ENCODE measurements at places on chromosomes 2 and 18. TPM values are rescaled to one million over a fixed set of nuclear protein-coding genes. Genes with fewer than 3 reads are reported as not detected.

The CTAGE1 gene
- not detected for total RNA-seq

The CDK15 gene
- not detected for total RNA-seq

The CFAP210 gene
- total RNA-seq = not detected

The LAMA1 gene
- total RNA-seq = not detected

The SMAD7 gene
- 22.4 TPM for total RNA-seq

The SLC30A3 gene
- 1.4 TPM for total RNA-seq

The ALPP gene
- not detected for total RNA-seq

The SNTG2 gene
- total RNA-seq = 0.14 TPM

The SLC5A7 gene
- total RNA-seq = not detected

The MARCHF4 gene
- not detected for total RNA-seq

DNA sequence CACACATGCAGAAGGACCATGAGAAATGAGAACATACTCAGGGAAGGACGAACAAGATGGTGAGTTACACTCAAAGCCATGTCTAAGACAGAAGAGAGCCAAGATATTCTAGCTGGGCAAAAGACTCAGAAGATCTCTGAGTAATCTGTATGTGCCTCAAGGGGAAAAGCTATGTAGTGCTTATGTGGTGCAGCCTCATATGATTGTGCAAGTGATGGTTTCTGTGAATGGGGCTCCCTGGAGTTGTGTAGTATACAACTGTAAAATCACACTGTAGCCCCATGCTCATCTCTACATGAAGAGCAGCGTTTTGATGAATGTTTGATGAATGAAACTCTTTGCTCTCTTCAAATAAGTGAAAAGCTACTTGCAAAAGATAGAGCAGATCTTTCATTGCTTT is 57.5 kb downstream of the OSR1 start:
- H3K4me3 ChIP-seq = no peak overlapping the region
- H3K27ac ChIP-seq = no peak overlapping the region
- no peaks in the 10 kb centered on the region for H3K36me3 ChIP-seq
- DNase-seq = no peak
- no peaks in the 10 kb centered on the region for H3K27me3 ChIP-seq

- no peaks in the 10 kb centered on the region for H3K27me3 ChIP-seq
- H3K4me1 ChIP-seq = peaks cover 27% of the 10 kb centered on the region
- DNase-seq = no peak
- no peak overlapping the region for H3K4me3 ChIP-seq
- H3K36me3 ChIP-seq = peaks cover 37% of the 10 kb centered on the region
Measured at GRCh38 chr2:37198681-37199065, 2.4 kb downstream of the CEBPZOS start.

- no peaks in the 10 kb centered on the region for H3K27me3 ChIP-seq
- H3K36me3 ChIP-seq = no peaks in the 10 kb centered on the region
- H3K4me1 ChIP-seq = no peaks in the 10 kb centered on the region
- no peak overlapping the region for H3K27ac ChIP-seq
- no peak for DNase-seq
- H3K4me3 ChIP-seq = no peak overlapping the region
Measured at GRCh38 chr2:29650631-29651097, 270.7 kb downstream of the ALK start.

DNA sequence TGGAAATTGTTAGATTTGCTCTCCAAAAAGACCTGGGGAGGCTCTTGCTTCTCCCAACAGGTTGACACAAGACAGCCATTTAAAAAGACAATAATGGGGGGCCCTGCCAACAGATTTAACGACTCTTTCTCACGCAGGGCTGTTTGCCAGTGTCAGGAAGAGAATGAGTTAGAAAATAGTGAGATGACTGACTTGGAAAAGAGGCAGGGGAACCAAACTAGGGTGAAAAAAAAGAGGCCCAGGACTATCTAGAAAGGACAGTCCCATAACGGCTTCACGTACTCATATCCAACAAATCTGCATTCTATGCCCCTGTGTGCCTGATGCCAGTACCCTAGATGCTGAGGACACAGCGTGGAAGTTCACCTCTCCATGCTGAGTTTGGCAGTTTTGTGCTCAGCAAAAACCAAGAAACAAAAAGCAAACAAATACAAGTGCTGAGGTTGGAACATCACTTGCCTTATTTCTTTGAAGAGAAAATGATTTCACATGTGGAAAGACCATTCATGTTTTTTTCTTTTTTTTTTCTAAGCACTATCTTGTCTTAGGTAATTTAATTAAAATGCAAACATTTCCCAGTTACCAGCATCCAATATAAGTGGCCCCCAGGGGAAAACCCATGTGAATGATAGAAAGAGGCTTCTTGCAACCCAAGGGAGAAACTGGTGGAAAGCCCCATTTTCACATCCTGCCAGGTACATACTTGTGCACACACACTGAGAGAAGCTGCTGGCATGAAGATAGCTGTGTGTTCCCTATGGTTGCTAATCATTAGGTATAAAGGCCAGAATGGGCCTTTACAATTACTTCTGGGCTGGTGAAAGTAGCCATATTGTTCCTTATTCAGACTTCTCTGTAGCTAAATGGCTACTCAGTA is 10.6 kb upstream of the WIPF1 start:
- no peaks in the 10 kb centered on the region for H3K27me3 ChIP-seq
- H3K4me1 ChIP-seq = peaks cover 78% of the 10 kb centered on the region
- peak overlapping the region; percentile 69 for H3K4me3 ChIP-seq

DNA sequence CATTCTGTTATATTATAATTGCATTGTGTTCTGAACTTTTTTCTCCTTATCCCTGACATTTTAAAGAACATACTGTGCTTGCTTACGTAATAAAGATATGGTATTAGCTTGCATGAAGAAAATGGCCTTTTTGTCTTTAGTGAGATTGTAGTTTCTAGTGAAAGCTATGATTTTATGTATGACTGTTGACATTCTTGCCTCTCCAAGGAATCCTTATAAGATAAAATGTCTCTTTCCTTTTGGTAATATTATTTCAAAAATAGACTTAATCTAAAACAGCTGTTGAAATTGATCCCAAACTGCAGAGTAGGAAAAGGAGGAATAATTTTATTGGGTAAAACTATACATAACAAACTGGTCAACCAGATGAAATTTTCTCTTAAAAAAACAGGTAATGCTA is 40.8 kb upstream of the CCDC102B start:
- H3K36me3 ChIP-seq = no peaks in the 10 kb centered on the region
- no peaks in the 10 kb centered on the region for H3K27me3 ChIP-seq
- DNase-seq = no peak
- no peak overlapping the region for H3K27ac ChIP-seq
- H3K4me3 ChIP-seq = no peak overlapping the region

- peaks cover 19% of the 10 kb centered on the region for H3K27me3 ChIP-seq
- H3K36me3 ChIP-seq = no peaks in the 10 kb centered on the region
- H3K4me1 ChIP-seq = no peaks in the 10 kb centered on the region
- H3K27ac ChIP-seq = no peak overlapping the region
Measured at GRCh38 chr2:115165529-115166109, 723.2 kb downstream of the DPP10 start.

DNA sequence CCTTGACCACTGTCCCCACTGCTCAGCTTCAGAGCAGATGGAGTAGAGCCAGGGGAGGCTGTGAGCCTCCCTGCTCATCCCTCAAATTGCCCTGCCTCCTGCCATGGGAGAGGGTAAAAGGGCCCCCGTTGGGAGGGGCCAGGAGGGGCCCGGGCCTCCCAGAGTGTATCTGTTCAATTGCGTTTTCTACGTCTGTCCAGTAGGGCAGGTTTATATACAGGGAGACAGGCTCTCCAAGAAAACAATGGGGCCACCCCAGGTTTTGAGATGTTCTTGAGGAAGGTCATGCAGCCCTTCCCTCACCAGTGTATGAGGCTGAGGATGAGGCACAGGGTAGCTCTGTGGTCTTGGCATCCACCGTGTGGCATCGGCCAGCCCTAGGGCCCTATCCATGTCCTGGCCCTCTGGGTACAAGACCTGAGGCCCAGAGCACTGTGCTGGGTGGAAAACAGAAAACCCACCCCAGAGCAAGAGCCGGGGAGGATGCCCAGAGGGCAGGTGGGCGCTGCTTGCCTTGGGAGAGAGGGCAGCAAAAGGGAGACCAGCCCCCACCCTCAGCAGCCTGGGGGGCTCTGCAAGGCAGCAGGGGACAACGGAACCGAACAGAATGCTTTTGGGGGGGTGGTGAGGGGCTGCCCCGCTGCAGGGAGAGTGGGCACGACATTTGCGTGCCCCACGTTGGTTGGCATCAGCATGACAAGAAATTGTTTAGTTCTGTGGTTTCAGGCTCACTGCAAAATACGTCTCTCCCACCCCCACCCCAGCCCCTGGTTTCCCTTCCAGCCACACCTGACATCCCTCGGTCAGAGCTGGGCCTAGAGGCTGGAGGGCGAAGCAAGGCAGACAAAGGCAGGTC is 141.5 kb downstream of the ACOXL start:
- no peak overlapping the region for H3K27ac ChIP-seq
- no peak overlapping the region for H3K4me3 ChIP-seq
- DNase-seq = peak; percentile 49
- peaks cover 20% of the 10 kb centered on the region for H3K27me3 ChIP-seq
- peaks cover 4% of the 10 kb centered on the region for H3K36me3 ChIP-seq

DNA sequence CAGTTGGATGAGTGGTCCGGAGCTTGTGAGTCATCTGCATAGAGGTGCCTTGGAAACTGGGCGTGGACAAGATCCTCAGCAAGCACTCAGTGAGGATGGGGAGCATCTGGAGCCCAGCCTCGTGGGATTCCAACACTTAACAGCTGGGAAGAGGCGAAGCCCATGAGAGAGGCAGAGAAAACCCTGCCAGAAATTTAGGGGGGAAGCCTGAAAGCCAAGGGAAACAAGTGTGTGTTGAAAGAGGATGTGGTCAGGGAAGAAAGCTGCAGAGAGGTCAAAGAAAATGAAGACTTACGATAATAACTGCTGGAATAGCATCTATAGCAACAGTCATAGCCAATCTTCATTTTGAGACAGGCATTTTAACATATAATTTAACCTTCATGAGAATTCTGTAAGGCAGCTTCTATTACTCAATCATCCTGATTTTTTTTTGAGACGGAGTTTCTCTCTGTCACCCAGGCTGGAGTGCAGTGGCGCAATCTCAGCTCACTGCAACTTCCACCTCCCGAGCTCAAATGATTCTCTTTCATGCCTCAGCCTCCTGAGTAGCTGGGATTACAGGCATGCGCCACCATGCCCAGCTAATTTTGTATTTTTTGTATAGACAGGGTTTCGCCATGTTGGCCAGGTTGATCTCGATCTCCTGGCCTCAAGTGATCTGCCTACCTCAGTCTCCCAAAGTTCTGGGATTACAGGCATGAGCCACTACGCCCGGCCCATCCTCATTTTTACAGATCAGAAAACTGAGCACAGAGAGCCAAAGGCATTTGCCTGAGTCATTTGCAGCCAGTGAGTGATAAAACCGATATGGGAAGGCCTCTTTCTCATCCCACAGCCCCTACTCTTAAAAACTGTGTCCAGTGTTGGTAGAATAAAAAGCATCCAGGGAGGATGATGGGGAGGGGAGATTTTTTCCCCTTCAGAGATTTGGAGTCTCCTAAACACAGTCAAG is 214.4 kb upstream of the EPAS1 start:
- no peak overlapping the region for H3K27ac ChIP-seq
- no peaks in the 10 kb centered on the region for H3K27me3 ChIP-seq
- DNase-seq = no peak
- no peak overlapping the region for H3K4me3 ChIP-seq
- peaks cover 10% of the 10 kb centered on the region for H3K36me3 ChIP-seq

GRCh38 chr18:45726603-45727002 is 2.6 kb downstream of the SLC14A1 start:
- H3K27ac ChIP-seq = no peak overlapping the region
- no peak for DNase-seq
- no peak overlapping the region for H3K4me3 ChIP-seq
- no peaks in the 10 kb centered on the region for H3K36me3 ChIP-seq
- no peaks in the 10 kb centered on the region for H3K4me1 ChIP-seq
- H3K27me3 ChIP-seq = peaks cover 23% of the 10 kb centered on the region

DNA sequence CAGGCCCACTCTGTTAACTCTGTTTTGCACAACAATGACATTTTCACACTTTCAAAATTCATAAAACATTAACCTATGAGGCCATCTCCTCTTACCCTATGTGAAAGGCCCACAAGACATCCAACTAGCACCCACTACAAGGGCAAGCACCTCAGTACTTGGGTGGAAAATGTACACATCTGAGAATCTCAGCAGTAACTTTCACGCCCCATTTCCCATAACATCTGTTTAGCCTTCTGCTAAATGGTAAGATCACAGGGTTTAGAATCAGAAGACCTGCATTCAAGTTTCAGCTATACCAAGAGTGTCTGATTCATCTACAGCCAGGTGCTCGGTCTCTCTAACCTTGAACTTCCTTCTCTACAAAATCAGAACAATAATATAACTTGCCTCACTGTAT is 89.2 kb downstream of the SP100 start:
- DNase-seq = no peak
- peak overlapping the region; percentile 8 for H3K27ac ChIP-seq
- H3K27me3 ChIP-seq = no peaks in the 10 kb centered on the region
- peaks cover 1% of the 10 kb centered on the region for H3K4me1 ChIP-seq
- H3K36me3 ChIP-seq = peaks cover 84% of the 10 kb centered on the region
- no peak overlapping the region for H3K4me3 ChIP-seq

DNA sequence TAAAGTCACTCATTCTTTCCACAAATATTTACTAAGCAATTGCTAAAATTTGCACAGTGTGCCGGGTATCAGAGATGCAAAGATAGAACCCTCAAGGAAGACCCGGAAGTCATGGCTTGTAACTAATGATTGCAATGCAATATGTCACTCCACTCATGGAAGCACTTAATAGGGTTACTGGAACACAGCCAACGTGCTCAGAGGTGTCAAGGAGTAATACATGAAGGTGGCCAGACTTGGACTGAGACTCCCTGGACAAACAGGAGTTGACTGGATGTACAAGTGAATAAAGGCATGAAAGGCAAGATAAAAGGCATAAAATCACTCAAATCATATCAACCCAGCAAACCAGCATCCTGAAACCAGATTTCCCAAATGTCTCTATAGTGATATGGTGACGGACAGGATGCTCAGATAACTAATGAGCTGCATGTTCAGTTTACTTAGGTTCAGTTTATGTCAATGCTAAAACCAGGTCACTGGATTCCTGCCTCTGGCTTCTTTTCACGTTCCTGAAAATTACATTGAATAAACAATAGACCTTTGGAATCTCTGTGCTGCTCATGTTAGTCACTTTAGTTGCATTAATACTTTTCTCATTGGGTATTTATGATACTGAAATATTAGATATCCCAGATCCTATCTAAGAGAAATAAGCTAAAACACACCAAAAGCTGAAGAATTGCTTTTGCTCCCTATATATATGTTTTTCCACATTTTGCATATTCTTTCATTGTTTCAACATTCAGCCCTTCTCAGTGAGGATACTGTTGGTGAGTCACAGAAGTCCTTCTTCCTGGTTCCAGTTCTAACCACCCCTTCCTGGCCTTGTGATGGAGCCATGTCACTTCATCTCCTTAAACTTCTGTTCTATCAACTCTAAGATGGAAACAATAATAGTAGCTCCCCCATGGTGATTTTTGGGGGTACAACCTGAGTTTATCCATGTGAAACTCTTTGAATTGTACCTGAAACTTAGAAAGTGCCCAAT is 688.9 kb upstream of the ID2 start:
- peaks cover 23% of the 10 kb centered on the region for H3K4me1 ChIP-seq
- H3K4me3 ChIP-seq = no peak overlapping the region
- no peak for DNase-seq
- no peaks in the 10 kb centered on the region for H3K36me3 ChIP-seq

DNA sequence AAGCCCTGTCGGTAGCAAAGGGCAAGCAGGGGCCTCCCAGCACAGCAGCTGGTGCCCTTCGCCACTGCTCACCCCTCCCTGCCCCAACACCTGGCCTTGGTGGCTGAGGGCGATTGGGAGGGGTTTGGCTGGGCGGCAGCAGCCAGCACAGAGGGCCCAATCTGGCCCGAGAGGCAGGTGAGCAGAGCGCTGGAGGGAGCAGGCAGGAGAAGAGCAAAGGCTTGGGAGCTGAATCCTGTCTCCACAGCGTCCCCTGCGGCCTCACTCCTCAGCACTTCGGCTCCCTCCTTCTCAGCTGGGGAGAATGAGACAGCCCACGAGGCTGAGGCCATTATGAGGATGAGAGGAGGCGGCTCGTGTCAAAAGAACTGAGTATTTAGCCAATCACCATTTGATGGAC is 74.9 kb upstream of the TAF1B start:
- H3K4me3 ChIP-seq = no peak overlapping the region
- peak overlapping the region; percentile 45 for H3K27ac ChIP-seq
- peaks cover 34% of the 10 kb centered on the region for H3K4me1 ChIP-seq

All from activated CD4-positive, alpha-beta T cell treated with anti-CD3 and anti-CD28 coated beads, Interleukin-2, amount 10 ng/mL, durations not matched to agents 24 days and 14 days (primary cell).